ENCODE measurements at places on chromosomes 7 and 10.
A peak's percentile ranks its signal among the peaks of the same experiment; 100 is the strongest.

GRCh38 chr7:68823996-68824780 is 774.1 kb upstream of the AUTS2 start:
- no peak for DNase-seq

- peak; percentile 93 for DNase-seq
These were observed 112.8 kb downstream of the CDK14 start for GRCh38 chr7:90708841-90709317.

- no peak for DNase-seq
These were observed 62.7 kb downstream of the GRM3 start for GRCh38 chr7:86706406-86706805.

GRCh38 chr10:125064681-125065492 is 95.5 kb downstream of the CTBP2 start:
- peak; percentile 90 for DNase-seq

GRCh38 chr7:70695795-70696083 is 436.2 kb upstream of the GALNT17 start:
- peak; percentile 67 for DNase-seq

DNA sequence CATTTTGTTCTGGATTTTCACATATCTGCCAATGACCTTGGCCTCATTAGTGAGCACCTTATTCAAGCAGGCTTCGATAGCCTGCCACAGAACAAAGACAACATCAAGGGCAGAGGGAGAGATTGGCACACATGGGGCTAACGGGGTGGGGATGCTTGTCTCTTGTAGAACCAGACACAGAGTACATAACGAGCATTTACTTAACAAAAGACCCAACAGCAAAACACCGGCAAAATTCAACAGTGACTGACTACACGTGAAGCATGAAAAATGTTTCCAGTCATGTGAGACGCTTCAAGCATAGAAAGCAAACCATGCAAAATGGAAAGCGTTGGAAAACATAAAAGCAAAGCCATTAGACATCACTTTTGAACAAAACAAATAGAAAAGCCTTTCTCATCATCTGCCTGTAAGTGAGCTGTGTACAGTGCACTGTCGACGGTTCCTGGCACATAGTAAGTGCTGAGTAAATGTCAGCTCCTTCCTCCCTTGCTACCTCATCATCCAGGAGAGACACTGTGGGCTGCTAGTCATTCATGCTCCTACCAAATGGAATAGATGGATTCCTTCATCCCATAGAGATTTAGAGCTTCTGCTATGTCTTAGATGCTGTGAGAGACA is 134.4 kb upstream of the AGK start:
- no peak for DNase-seq

DNA sequence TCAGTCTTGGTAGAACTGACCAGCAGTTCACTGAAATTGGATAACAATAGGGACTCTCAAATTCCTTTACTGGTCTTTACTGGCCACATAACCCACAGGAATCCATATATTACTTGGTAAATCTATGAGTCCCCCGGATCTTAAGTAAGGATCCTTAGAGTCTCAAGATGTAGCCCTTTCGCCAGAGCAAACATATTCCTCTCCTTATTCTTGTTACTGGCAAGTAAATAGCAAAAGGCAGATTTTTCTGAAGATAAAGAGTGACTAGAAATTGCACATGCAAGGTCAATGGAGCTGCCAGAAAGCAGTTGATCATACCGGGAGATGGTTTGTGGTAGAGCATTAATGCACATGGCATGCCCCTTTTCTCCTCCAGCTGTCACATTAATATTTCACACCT is 283.0 kb downstream of the HDAC9 start:
- no peak for DNase-seq

GRCh38 chr7:22124941-22125340 is 179.2 kb upstream of the CDCA7L start:
- DNase-seq, result no peak

DNA sequence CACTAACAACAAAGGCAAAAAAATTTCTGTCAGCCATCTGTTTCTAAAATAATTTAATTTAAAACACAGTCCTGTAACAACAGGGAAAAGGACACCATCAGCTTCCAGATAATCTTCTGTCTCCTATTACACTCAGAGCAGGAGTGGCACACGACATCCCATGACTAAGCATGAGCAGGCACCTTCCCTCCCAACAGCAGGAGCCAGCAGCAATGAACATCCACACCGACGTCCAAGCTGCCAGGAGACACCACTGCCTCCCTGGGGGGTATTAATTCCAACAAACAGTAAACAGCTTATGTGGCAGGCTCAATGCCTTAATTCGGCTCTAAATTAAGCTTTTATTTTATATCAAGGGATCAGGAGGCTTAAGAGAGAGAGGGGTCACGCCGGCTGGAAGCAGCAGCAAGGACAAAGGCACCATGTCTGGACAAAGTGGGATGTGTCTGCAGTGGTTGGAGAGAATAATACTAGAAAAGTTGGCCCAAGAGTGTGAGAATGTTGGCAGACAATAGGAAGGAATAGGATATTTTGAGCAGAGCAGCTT is 45.7 kb downstream of the KIAA1549 start:
- DNase-seq, result no peak

- DNase-seq, result no peak
These were observed 921.0 kb downstream of the GATA3 start for GRCh38 chr10:8975535-8975934.

DNA sequence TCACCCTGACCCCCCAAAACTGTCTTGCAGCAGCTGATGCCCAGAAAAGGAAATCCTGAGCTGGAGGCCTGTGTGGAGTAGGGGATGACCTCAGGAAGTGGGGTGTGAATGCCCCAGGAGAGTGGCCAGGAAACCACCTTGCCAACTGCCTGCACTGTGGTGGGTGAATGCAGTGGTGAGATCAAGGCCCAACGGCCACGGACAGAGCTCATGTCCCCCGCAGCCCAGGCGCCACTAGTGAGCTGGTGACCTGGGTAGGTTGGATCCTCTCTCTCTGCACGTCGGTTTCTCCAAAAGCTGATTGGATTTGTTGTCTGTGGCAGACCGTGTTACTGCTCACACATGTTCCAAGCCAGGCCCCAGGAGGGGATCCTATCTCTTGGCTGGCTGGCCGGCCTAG is 448.9 kb downstream of the TCERG1L start:
- no peak for DNase-seq

DNA sequence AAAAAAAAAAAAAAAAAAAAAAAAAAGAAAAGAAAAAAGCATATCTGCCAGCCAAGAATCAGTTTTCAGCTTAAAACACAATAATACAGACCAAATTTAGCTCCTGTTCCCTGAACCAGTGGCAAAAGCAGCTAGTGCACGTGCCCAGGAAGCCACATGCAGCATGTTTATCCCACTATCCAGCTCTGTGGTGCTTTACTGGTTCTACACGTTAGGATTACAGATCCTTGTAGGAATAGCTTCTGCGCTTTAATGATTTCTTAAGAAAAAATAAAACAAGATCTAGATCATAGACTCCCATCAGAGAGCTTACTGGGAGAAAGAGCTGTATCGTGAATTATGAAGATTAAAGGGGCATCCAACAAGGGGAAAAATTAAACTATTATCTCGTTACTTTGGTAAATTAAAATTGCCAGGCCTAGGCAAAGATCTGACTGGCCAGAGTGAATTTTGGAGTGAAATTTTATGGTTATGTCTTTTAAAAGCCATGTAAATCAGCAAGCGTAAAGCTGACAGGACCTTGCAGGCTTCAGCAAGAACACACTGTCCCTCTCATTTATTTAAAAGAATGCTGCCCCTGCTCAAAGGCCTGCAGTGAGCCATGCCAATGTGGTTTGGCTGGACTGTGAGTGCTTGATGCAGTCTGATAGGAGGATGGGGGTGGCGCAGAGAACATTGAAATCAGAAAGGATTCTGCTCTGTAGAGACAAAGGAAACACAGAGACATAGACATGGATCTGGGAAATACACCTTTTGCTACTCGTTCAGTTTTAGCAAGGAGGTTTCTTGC is 177.3 kb upstream of the PHYHIPL start:
- DNase-seq, result no peak

GRCh38 chr7:24914465-24914859 is 65.5 kb downstream of the OSBPL3 start:
- no peak for DNase-seq

- DNase-seq, result no peak
These were observed 202.6 kb downstream of the GALNT17 start for GRCh38 chr7:71334541-71334940.

DNA sequence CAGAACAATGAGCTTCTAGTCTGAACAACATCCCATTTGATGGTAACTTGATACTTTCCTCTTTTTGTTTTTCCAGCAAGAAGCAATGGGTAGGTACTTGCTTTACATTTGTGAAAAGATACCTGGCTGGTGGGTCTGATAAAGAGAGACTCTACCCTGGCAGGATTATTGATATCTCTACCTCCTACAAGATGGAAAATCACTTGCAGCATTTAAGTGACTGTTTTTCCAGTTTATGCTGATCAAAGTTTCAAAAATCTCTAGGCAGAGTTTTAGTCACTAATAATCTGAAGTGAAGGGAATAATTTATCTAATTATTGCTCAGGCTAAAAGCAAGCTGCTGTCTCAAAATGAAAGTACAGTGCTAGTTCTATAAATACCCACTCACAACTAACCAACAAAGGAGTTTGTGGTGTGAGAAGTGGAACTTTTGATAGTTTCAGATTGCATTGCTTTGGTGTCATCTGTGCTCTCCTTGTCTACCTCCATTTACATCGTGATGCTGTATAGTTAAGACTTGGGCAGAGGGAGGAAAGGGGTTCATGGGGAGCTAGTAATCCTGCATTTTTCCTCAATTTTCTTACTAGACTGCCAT is 86.0 kb upstream of the ANKRD1 start:
- peak; percentile 23 for DNase-seq

DNA sequence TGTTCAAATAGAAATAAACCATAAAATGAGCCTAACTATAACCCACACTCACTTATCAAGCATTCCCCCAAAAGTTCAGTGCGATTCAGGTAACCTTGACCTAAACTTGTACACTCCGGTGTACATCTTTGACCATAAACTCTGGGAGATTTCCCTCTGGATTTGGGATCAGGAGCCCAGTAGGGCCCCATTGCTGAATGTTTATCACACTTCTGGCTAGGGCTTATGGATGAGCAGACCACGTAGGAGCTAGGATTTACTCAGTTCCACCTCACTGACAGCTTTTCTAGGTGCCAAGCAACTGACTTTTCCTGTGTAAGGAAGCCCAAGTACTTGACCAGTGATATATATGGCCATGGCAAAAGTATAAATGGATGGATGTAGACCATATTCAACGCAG is 113.7 kb downstream of the SVOPL start:
- DNase-seq, result no peak

- no peak for DNase-seq
These were observed 173.5 kb downstream of the SEMA3E start for GRCh38 chr7:83475420-83475819.

GRCh38 chr7:139099172-139099947 is 10.2 kb downstream of the ZC3HAV1 start:
- DNase-seq, result no peak

DNA sequence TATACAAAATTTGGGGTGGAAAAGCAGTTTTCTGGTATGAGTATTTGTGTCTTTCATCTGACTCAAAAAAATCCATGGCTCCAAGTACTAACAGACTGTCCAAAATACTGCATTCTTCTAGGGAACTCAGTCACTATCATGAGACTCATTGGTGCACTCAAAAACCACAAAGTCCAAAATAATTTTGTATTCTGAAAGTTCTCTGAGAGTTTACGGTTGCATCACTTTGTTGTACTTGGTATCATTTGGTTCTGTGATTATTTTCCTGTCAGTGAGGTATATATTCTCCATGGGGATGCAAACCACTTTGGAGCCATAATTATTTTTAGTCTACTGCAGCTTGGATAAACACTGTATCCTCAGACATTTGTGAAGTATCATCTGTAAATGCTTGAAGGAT is 28.0 kb upstream of the CABCOCO1 start:
- no peak for DNase-seq

DNA sequence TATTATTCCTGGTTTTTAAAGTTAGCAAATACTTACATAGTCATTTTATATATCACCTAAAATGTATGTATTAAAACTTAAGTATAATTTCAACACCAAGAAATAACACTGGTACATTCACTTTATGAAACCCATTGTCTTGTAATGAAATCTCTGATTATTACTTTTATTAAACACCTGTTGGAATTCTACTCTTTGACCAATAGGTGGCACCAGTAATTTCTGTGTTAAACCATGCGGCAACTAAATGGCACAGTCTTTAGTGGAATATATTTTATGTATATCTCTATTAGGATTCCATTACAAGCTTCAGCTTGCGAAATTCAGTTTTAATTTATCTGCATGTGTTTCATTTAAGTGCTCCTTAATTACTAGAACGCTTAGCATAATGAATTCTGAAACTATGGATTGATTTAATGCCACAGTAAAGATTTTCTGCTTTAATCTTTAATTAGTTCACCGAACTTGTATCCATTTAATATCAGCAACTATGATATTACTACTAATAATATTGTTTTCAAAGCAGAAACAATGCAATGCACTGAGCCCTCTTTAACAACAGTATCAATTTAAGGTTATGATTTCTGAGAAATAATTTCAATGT is 181.3 kb downstream of the MAGI2 start:
- peak; percentile 44 for DNase-seq

DNA sequence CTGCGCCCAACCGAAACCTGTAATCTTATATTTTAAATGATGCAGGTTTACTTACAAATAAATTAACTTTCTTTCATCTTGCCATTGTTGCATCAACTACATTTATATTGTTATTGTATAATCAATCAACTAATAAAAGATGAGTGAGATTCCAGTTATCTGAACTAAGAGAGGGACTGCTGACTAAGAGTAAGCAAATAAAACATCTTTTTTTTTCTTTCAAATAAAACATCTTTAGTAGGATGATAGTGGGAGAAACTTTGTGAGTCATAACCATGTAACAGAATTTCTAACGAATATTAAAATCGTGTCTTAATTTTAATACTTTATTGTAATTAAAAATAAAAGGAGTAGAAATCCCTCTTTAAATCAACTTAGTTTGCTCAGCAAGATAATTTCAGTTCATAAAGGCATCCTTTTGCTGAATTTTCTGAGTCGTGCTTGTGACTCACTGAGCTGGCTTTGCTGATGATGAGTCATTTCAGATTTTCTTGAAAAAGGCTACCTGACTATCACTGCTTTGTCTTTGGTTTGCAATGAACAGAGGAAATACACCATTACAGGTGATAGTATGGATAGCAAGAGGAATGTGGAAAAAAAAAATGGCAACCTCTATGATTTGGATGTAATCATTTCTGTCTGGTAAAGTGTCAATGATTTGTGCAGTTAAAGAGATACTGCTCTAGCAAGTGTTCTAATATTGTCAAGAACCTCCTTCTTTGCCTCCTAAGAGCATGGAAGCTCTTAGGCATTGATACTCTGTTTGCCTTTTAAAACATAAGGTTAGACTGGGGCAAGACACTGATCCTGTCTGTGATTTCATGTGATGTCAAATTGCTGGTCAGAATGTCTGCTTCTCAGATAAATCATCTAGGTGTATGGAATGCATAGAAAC is 119.5 kb downstream of the GPR158 start:
- no peak for DNase-seq

All from OCI-LY7 (cell line).